ENCODE measurements at places on chromosomes 12 and 14.

DNA sequence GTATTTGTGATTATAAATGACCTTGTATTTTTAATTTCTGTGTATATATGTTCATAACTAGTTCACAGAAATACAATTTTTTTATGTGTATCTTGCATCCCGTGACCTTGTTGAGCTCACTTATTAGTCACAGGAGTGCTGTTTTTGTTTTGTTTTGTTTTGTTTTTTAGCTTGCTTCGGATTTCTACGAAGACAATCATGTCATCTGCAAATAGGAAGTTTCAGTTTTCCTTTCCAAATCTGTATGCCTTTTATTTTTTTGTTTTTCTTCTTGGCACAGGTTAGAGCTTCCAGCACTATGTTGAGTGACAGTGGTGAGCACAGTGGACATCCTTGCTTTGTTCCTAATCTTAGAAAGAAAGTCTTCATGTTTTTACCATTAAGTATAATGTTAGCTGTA, 229.2 kb upstream of the GARIN6 start:
- no peak for DNase-seq

DNA sequence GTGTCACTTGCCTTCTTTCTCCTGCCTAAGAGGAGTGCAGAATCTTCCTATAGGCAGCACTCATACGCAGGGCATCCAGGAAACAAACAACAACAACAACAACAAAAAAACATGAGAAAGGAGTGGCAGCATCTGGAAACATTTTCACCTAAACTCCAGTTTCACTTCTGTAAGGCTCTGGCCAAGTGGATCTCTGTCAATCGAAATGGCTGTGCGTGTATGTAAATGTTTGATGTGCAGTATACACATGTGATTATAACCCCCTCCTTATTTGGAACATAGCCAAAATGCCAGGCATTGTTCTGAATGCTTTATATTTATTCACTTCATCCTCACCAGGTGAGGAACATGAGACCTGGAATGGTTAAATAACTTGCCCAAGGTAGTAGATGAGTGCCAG, 76.8 kb downstream of the COX16 start:
- no peak for DNase-seq

DNA sequence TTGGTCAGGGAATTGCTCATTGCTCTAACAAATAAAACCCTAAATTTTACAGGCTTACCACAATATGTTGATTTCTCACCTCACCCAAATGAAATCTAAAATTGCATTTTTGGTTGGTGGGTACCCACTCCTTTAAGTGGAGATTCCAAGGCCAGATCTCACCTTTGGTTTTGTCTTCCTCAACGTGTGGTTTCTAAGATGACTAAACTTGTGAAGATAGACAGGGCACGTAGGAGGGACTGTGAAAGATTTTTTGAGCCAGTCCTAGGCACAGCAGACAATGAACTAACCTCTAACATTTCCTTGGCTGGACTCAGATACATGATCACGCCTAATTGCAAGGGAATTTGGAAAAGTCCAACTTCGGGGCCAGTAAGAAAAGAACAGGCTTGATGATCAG, 1003.9 kb downstream of the FLRT2 start:
- no peak for DNase-seq

- DNase-seq, result no peak
These were observed 11.9 kb upstream of the SH2B3 start for GRCh38 chr12:111393700-111394300.

GRCh38 chr14:101445278-101445677, 116.0 kb upstream of the DIO3 start:
- DNase-seq, result no peak

GRCh38 chr12:102682366-102683289, 202.3 kb upstream of the IGF1 start:
- no peak for DNase-seq

- no peak for DNase-seq
These were observed 354.9 kb downstream of the TMEM121 start for GRCh38 chr14:105881021-105881930.

- DNase-seq, result no peak
These were observed 58.8 kb downstream of the RTN1 start for GRCh38 chr14:59811815-59812214.

GRCh38 chr14:49727171-49727570, 34.3 kb downstream of the KLHDC1 start:
- DNase-seq, result no peak

DNA sequence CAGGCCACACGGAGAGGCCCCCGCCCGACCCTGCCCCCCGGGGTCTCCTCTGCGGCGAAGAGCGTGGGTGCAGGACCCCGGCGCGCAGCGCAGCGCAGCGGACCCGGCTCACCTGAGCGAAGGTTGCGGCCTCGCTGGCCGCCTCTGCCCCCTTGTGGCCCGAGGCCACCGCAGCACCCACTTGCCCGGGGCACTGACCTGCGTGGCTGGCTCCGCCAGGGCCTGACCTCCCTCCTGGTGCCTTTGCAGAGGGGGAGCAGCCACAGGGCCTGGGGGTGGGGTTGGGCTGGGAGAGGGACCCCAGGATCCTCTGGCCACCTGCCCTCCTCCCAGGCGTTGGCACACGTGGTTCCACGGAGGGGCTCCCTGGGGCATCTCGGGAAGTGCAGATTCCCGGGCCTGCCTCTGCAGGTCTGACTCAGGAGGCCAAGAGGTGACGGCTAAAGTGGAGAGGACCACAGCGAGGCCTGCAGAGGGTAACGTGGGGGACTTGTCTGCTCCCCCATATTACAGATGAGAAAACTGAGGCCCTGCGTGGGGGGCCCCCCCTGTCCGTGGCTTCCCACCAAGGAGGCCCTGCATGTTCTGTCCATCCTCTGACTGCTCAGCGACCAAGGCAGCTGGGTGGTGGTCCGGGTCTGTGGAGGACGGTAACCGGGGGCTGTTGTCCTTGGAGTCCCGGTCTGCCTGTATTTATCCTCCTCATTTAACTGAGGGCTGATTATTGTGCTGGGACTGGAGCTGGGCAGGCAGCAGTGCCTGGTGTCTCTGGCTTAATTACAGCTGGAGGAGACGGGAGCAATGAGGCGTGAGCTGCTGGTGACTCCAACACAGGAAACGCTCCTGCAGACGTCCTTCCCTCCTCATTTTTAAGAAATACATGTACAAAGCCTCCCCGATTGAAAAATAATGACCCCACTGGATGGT, 67.9 kb upstream of the BEGAIN start:
- no peak for DNase-seq

- no peak for DNase-seq
These were observed 12.1 kb downstream of the CSRP2 start for GRCh38 chr12:76866726-76867125.

GRCh38 chr14:65696801-65697200, 284.3 kb downstream of the FUT8 start:
- no peak for DNase-seq

DNA sequence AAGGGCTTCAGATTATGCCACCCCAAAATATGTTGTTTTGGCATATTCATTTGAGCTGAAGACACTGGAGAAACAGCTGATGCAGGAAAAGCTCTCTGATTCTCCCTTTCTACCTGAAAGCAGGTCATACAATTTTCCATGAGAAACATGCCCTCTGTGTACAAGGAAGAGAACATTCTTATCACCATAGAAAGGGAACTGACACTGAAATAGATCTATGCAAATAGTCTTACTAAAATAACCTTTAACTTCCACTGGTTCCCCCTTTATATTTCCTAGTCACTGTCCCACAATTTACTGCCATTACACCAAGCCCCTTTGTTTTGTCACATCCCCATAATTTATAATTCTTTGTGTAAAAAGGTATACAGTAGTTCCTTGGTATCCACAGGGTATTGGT, 9.6 kb upstream of the PHC1 start:
- DNase-seq, result no peak

DNA sequence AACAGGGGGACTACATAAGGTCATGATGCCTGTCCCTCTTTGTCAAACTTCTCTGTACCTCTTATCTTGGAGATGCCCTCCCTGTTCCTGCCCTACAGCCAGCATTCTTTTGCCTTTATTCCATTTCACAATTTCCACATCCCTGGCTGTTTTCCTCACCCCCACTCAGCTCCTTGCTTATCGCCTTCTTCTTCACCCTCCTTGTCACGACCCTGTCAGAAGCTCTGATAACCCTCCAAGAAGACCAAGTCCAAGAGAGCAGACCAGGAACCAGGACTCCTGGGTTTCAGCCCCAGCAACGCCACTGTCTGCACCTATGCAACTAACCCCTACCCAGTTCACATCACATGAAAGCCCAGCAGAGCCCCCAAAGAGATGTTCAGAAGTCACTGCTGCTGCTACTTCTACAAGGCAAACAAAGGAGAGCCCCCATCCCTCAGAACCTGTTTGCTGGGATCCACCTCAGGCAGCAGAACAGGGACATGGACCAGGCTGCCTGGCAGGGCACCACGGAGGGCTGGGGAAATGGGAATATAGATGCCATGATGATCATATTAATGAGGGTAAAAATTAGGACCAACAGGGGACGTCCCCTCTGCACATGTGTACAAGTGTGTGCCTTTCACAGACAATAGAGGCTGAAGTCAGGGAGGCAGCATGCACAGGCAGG, 92.8 kb downstream of the SINHCAF start:
- DNase-seq, result no peak

GRCh38 chr12:109738878-109739665, 25.4 kb downstream of the FAM222A start:
- no peak for DNase-seq

GRCh38 chr14:38209572-38210557, 2.2 kb downstream of the SSTR1 start:
- DNase-seq, result no peak

DNA sequence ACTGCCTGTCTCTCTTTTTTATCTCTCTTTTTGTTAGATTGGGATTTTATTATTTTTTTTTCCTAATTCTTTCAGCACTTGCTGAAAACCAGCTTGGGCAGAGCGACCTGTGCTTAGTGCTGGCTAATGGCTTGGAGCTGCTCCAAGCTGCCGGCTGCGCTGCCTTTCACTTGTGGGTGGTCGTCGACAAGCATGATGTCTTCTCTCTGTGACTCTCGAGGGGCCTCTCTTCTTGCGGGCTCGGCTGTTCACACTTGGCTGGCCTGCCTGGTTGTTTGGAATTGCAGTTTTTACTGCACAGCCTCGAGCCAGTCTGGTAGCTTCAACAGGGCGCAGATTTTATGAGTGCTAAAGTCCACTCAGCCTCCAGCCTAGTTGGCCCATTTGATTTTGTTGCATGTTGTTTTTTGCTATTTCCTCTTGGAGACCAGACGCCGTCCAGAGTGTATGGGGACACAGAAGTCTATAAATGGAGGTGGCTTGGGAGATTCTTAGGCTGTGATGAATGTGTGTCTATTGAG, 18.6 kb downstream of the TPCN1 start:
- DNase-seq, result no peak

- DNase-seq, result no peak
These were observed 1552.1 kb downstream of the AACS start for GRCh38 chr12:126617312-126617711.

GRCh38 chr12:42824327-42824726, 234.8 kb upstream of the PRICKLE1 start:
- DNase-seq, result no peak

GRCh38 chr14:62015945-62016344, 253.7 kb downstream of the SNAPC1 start:
- no peak for DNase-seq

GRCh38 chr14:68518166-68518565, 274.7 kb downstream of the ZFP36L1 start:
- DNase-seq, result no peak

- DNase-seq, result no peak
These were observed 5.4 kb downstream of the SIX6 start for GRCh38 chr14:60514378-60514740.

- no peak for DNase-seq
These were observed 663.4 kb downstream of the SLC16A7 start for GRCh38 chr12:60259225-60259624.

DNA sequence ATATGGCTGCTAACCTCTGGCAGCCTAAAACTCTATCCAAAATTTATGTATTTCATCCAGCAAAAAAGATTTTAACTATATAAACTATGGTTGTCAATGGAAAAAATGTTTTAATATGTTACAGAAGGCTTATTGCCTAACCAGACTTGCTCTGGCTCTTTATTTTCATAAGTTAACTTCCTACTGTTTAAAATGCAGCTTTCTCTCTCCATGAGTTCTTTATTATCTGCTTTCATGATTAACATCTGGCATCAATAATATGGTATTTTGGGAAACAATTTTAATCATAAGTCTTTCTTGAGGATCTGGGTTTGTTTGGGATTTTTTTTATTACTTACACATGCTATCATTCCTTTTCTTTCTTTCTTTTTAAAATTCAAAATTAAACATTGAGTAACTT, 20.5 kb downstream of the KERA start:
- DNase-seq, result no peak

- no peak for DNase-seq
These were observed 8.6 kb upstream of the ARPC3 start for GRCh38 chr12:110458756-110459155.
